ENCODE measurements at places on chromosomes 5 and 9.

- no peak for DNase-seq
Observed at GRCh38 chr5:32387211-32387610, 57.3 kb downstream of the ZFR start.

GRCh38 chr5:38745836-38746732 is 99.7 kb upstream of the OSMR start:
- DNase-seq: no peak

GRCh38 chr9:132234535-132234934 is 72.7 kb downstream of the NTNG2 start:
- DNase-seq: no peak

DNA sequence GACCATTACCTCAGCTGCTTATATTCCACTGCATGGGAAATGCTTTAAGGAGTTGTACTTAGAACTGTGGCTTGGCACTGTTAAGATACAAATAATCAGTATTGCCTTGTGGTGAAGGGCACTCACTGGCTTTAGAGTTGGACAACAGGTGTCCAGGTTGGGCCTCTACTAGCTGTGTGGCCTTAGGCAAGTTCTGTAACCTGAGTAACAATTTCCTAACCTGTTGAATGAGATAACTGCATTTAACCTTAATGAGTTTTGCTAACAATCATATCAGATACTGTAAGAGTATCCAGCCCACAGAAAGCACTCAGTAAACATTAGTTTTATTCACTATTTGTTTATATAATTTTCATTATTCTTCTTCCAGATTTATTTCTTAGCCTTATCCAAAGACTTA is 17.2 kb upstream of the HK3 start:
- no peak for DNase-seq

DNA sequence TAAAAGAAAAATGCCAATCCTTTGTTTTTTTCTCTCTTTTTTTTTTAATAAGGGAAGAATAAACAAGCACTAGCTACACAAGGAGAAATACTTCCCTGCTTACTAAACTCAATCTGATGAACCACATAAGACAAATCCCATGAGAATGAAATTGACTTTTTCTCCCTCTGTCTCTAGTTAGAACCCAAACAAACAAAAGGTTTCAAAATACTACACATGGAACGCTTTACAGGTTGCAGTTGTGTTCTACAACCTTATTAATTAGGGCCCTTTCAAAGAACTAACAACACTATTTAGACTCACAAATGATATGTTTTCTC is 124.5 kb downstream of the PDE4D start:
- DNase-seq: no peak

Data from activated CD4-positive, alpha-beta T cell treated with anti-CD3 and anti-CD28 coated beads, Interleukin-2, Interleukin-4, amounts not matched to agents 100 ng/mL and 50 ng/mL, durations not matched to agents 16 hours and 8 hours (primary cell).